ENCODE measurements at places on chromosomes 1 and 21. TPM values are rescaled to one million over a fixed set of nuclear protein-coding genes. Genes with fewer than 3 reads are reported as not detected.

The PLA2G4A gene
- 0.48 TPM for total RNA-seq

The MIXL1 gene
- not detected for total RNA-seq

The PPM1J gene
- total RNA-seq: 0.80 TPM

The SLAMF8 gene
- total RNA-seq: 2.1 TPM

The LEMD1 gene
- not detected for total RNA-seq

The NOS1AP gene
- total RNA-seq: 0.21 TPM

The PODN gene
- not detected for total RNA-seq

- peaks cover 72% of the 10 kb centered on the region for H3K4me1 ChIP-seq
- peak overlapping the region; percentile 67 for H3K4me3 ChIP-seq
- H3K36me3 ChIP-seq: peaks cover 24% of the 10 kb centered on the region
Observed at GRCh38 chr21:45110873-45111624, 36.7 kb downstream of the ADARB1 start.

DNA sequence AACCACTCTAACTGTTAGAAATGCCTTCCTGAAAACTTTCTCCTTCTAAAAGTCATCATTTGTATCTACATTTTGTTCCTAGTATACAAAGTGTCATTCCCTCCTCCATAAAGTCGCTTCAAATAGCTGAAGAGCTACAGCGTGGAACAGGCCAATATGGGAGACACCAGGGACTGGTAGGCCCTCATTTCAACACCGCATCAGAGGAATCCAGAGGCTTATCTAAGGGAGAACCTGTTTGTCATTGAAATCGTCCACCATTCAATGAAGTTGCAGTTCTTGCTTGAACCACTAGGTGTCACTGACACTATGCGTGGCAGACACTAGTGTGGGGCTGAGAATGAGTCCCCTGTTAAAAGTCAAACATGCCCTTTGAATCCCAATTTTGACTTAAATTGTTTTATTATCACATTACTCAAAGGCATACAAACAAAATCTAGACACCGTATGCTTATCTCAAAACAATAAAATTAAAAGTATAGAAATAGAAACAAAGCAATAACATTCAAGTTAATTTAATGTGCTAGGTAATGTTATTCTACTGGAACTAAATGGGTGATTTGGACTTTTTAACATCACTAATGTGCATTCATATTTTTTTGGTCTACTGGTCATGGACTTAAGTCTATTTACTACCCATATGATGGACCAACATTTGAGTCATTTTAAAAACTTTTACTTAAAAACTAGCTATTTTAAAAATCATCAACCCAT, 182.3 kb downstream of the FCRL5 start:
- no peaks in the 10 kb centered on the region for H3K36me3 ChIP-seq
- peaks cover 17% of the 10 kb centered on the region for H3K27me3 ChIP-seq
- no peak overlapping the region for H3K27ac ChIP-seq
- peak; percentile 16 for DNase-seq

- no peak overlapping the region for H3K4me3 ChIP-seq
- H3K27me3 ChIP-seq: no peaks in the 10 kb centered on the region
- H3K36me3 ChIP-seq: peaks cover 42% of the 10 kb centered on the region
Observed at GRCh38 chr1:77948841-77949424, 29.9 kb downstream of the FUBP1 start.

DNA sequence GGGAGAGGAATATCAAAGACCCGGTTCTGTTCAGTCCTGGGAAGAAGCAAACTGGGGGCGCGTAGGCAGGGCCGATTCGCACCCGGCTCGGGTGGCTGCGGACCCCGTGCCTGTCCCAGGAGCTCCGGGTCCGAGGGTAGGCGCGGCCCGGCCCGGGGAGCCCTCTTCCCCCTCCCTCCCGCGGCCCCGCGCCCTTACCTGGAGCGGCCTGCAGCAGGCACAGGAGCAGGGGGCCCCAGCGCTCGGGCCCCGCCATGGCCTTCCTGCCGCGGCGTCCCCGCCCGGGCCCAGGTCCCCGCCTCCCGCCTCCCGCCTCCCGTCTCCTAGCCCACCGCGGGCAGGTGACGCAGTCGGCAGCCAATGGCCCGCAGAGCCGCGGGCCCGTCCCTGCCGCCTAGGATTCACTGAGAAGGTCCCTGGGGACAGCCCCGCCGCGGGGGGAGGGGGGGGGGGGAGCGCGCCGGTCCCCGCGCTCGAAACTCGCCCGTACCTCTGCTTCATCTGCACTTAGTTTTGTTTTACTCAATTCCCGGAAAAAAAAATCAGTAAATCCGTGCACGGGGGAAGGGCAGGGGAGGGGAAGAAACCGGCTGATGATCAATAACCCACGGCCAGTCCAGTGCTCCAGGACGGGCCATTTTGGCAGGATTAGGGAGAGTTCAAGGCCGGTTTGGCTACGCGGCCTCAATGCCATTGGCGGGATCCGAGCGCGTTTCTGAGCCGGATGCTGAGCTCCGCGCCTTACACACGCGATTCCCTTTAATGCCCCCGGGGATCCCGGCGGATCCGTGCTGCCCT, at the start of gene IFNLR1:
Gene IFNLR1, minus strand, starts transcription at position 297 of the 798 bp plus-strand sequence. Its CDS starts 41 bp downstream, at position 256.
- peaks cover 8% of the 10 kb centered on the region for H3K36me3 ChIP-seq
- H3K4me3 ChIP-seq: peak within 1 kb of the TSS; percentile 85
- peaks cover 51% of the 10 kb centered on the region for H3K4me1 ChIP-seq
- peak; percentile 88 for DNase-seq

GRCh38 chr1:200207711-200208126, 180.2 kb downstream of the NR5A2 start:
- H3K36me3 ChIP-seq: no peaks in the 10 kb centered on the region
- no peak overlapping the region for H3K27ac ChIP-seq
- H3K27me3 ChIP-seq: peaks cover 3% of the 10 kb centered on the region
- H3K4me3 ChIP-seq: no peak overlapping the region

GRCh38 chr1:158043232-158043631, 49.8 kb downstream of the KIRREL1 start:
- no peaks in the 10 kb centered on the region for H3K4me1 ChIP-seq
- no peak overlapping the region for H3K27ac ChIP-seq
- H3K4me3 ChIP-seq: no peak overlapping the region
- DNase-seq: no peak
- no peaks in the 10 kb centered on the region for H3K36me3 ChIP-seq
- H3K27me3 ChIP-seq: no peaks in the 10 kb centered on the region

- no peaks in the 10 kb centered on the region for H3K27me3 ChIP-seq
- no peak overlapping the region for H3K4me3 ChIP-seq
- no peak overlapping the region for H3K27ac ChIP-seq
Observed at GRCh38 chr21:28334407-28334806, 658.3 kb downstream of the LTN1 start.

DNA sequence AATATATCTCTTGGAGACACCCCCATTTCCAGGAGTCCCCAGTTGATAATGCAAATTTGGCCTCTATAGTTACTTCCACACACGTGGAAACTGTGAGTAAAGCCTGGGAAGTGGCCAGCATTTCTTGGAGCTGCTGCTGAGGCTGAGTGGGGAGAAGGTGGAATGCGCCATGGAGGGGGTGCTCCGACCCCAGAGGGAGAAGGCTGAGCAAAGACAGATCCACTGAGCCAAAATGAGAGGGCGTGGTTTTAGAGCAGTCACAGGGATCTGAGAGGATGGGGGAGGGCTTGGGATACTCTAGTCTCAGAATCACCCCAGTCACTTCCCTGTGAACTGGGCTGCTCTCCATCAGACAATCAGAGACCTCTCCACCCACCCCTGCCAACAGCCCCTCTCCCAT, 38.7 kb downstream of the TRIM62 start:
- no peaks in the 10 kb centered on the region for H3K36me3 ChIP-seq
- DNase-seq: no peak
- H3K4me3 ChIP-seq: no peak overlapping the region
- H3K27ac ChIP-seq: no peak overlapping the region

DNA sequence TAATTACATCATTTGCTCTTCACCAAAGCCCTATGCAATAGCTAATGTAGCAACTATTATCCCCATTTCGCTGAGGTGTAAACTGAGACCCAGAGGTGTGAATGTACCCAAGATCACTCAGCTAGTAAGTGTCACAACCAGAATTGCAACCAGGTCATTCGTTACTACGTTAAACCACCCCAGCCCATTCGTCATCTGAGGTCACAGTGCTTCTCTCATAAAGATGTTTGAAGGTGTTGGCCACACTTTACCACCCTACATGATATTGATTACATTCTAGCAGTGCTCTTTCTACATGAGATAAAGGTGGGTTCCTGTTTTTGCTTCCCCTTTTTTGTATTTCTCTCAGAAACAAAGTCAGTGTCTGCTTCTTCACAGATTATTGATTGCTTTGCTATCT, 195.3 kb downstream of the ZBTB18 start:
- no peaks in the 10 kb centered on the region for H3K27me3 ChIP-seq
- H3K4me3 ChIP-seq: no peak overlapping the region
- H3K4me1 ChIP-seq: peaks cover 5% of the 10 kb centered on the region
- H3K36me3 ChIP-seq: no peaks in the 10 kb centered on the region
- DNase-seq: no peak

- H3K36me3 ChIP-seq: no peaks in the 10 kb centered on the region
- H3K4me1 ChIP-seq: peaks cover 12% of the 10 kb centered on the region
- DNase-seq: no peak
- H3K27me3 ChIP-seq: peaks cover 17% of the 10 kb centered on the region
- peak overlapping the region; percentile 10 for H3K27ac ChIP-seq
Observed at GRCh38 chr1:224067621-224068457, 46.1 kb upstream of the FBXO28 start.

DNA sequence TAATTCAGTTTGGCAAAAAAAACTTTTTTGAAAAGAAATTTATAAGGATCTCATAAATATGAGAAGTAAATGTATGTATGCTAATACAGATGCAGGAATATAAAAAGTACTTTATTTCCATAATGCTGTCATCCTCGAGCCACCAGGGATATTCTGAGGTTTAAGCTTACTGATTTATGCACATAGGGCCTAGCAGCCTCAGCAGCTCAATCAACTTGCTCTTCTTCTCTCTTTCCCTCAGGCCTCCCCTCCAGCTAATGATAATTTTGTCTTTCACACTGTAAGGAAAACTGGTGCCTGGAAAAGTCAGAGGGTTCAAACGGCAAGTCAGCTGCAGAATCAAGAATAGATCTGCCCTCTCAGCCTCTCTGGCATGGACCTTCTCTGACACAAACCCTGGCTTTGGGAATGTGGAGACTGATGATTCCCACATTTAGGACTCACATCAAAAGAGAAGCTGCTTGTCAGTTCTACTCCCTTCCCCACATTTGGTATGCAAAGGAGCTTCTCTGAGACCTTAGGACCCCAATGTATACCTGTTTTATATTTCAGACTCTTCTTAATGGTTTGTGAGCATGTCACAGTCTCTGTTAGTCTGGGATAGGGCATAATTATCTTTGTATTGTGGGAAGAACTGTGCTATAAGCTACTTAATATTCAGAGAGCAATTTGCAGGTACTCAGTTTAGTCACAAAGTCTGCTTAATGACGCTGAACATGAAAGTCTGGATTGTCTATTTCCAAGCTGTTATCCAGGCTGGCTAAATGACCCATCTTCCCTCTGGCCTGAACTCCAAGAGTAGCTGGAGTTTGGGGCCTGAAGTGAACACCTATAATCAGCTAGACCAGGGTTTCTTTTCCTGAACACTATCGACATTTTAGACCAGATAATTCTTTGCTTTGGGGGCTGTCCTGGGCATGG, 52.1 kb upstream of the DIPK1A start:
- H3K27me3 ChIP-seq: peaks cover 6% of the 10 kb centered on the region
- H3K36me3 ChIP-seq: no peaks in the 10 kb centered on the region
- H3K4me3 ChIP-seq: no peak overlapping the region
- peaks cover 9% of the 10 kb centered on the region for H3K4me1 ChIP-seq

GRCh38 chr21:27388825-27389224, 421.9 kb upstream of the ADAMTS5 start:
- H3K4me3 ChIP-seq: no peak overlapping the region
- H3K4me1 ChIP-seq: no peaks in the 10 kb centered on the region
- no peaks in the 10 kb centered on the region for H3K36me3 ChIP-seq

DNA sequence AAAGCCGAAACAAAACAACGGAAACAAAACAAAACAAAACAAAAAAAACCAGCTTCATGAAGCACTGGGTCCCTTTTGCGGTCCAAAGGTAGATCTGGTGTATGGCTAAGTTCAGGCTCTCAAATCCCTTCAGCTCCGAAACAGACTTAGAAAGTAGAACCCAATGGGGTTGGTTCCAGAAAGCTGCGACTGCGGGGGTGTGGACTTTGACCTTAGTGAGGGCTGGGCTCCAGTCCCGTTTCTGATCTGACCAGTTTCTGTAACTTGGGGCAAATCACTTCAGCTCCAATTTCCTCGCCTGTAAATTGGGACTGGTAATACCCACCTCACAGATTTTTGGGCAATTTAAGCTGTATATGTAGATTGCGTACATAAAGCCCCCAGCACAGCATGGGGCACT, 105.2 kb downstream of the ZSCAN20 start:
- no peak for DNase-seq
- no peak overlapping the region for H3K27ac ChIP-seq
- H3K27me3 ChIP-seq: peaks cover 38% of the 10 kb centered on the region
- H3K4me3 ChIP-seq: no peak overlapping the region

GRCh38 chr21:42790520-42791065, 88.7 kb downstream of the WDR4 start:
- no peak overlapping the region for H3K27ac ChIP-seq
- no peaks in the 10 kb centered on the region for H3K36me3 ChIP-seq
- no peak overlapping the region for H3K4me3 ChIP-seq
- H3K4me1 ChIP-seq: peaks cover 3% of the 10 kb centered on the region
- no peak for DNase-seq

- no peak overlapping the region for H3K4me3 ChIP-seq
- H3K36me3 ChIP-seq: no peaks in the 10 kb centered on the region
- H3K27me3 ChIP-seq: no peaks in the 10 kb centered on the region
- H3K4me1 ChIP-seq: no peaks in the 10 kb centered on the region
- H3K27ac ChIP-seq: no peak overlapping the region
Observed at GRCh38 chr21:28547766-28548165, 444.9 kb downstream of the LTN1 start.

DNA sequence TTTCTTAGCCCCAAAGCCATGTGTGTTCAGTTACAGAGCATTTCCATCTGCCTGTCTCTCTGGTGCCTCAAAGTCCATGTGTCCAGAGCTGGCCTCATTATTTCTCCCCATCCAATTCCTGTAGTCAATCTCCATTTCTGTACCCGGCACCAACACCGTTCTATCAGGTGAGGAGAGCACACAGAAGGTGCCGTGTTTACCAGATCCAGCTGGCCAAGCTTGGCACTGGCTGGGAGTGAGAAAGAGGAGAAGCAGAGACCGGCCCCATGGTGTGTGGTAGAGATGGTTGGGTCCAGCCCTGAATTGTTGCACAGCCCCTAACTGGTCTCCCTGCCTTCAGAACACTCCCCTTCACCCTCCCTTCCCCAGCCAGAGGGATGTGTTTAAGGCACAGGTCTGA, 7.5 kb upstream of the SSBP3 start:
- no peaks in the 10 kb centered on the region for H3K36me3 ChIP-seq
- no peak overlapping the region for H3K4me3 ChIP-seq
- H3K4me1 ChIP-seq: peaks cover 28% of the 10 kb centered on the region
- H3K27me3 ChIP-seq: no peaks in the 10 kb centered on the region
- DNase-seq: no peak
